ENCODE measurements at places on chromosomes 12 and 14.

DNA sequence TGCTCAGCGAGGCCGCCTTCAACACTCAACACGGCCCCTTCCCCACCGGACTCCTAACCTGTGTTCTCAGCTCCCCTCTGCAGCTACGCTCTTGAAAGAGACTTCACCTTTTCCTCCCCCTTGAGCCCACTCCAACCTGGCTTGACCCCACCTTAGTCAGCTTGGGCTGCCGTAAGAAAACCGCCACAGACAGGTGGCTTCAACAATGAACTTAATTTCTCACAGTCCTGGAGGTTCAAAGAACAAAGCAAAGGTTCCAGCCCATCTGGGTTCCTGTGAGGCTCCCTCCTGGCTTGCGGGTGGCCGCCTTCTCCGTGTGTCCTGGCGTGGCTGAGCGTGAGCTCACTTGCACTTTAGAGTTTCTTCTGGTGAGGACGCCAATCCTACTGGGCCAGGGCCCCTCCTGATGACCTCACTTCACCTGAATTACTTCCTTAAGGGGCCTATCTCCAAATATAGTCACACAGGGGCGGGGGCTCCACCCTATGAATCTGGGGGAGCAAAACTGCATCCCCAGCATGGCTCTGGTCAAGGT, 138.8 kb downstream of the CALM1 start:
- DNase-seq, result no peak

GRCh38 chr14:40204441-40205175, 772.4 kb upstream of the FBXO33 start:
- peak; percentile 31 for DNase-seq

DNA sequence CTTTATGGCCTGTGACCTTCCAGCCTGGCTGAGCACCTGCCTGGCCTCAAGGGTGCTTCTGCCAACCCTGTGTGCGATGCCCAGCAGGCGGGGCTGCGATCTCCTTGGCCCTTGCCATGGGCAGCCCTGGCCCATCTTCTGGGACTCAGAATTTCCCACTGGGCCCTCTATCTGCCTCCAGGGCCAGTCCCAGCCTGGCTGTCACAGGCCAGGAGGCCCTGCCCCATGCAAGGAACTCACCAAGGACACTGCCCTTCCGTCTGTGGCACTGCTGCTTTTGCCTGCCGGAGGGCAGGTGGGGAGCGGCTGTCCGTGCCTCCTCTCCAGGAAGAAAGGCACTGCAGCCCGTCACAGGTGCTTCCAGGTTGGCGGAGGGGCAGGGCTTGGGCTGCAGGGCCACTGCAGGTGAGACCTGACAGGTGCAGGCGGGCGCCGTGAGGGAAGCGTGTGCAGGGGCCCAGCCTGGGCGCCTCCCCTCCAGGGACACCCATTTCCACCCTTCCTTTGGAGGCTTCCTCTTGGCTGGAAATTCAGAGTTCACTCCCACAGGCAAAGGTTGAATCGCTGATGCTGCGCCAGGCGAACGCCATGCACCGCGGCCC, 177.8 kb downstream of the KIF26A start:
- DNase-seq, result no peak

DNA sequence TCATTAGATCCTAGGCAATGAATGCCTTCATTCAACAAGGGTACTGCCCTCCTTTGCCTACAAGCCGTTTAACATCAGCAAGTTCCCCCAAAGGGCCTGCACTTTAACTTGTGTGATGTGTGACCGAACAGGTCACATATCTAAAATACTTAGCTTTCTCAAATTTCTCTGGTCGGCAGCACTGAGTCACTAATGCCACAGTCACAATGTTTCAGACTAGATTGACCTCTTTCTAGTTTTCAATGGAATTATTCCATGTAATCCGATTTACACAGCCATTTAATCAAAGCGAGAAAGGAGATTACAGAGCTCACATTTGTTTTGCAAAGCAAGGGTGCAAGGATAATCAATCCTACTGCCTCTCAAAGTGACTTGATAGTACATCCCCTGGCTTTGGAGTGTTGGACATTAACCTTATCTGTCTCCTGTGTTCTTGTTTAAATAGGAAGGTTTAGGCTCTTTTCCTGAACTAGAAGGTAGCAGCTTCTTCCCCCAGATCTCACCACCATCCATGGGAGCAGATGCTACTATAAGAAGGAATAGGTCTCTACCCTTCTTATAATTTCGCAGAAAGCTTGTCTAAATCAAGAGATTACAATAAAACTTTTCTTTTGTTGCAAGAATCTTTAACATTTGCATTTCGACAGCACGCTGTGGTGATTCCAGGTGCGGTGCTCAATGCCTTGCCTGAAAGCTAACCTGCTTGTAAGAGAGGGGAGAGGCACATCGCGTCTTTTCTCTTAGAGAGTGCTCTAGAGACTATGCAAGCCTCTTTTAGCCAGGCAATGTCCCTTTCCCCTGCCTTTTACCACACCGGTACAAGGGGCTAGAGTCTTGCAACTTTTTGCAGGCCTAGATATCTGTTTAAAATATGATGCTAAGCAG, 1.8 kb downstream of the KITLG start:
- peak; percentile 63 for DNase-seq

GRCh38 chr12:106006382-106006781, 132.4 kb downstream of the NUAK1 start:
- DNase-seq, result no peak

- no peak for DNase-seq
These were observed 19.3 kb downstream of the CTSG start for GRCh38 chr14:24556756-24557155.

DNA sequence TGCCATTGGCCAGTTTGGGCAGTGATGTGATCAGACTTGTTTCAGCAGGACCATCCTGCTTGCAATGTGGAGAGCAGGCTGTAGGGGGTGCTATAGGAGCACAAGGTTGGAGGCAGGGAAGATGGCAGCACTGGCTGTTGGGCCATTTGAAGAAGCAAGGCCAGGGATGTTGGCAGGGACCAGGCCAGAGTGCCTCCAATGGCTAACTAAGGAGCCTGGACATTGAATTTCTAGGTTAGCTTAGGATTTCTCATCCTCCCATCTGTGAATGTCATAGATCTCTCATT, 23.5 kb downstream of the FGF23 start:
- DNase-seq, result peak; percentile 67

DNA sequence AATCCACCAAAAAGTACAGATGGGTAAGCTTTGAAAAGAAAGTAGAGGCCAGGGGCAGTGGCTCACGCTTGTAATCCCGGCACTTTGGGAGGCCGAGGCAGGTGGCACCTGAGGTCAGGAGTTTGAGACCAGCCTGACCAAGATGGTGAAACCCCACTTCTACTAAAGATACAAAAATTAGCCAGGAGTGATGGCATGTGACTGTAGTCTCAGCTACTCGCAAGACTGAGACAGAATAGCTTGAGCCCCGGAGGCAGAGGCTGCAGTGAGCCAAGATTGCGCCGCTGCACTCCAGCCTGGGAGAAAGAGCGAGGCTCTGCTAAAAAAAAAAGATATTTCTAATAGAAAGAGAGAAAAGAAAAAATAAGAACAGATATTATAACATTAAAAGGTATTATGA, 134.2 kb upstream of the SLCO1C1 start:
- no peak for DNase-seq

All from neural progenitor cell (in vitro differentiated cells).